K562 (cell line): ENCODE measurements at places on chromosomes 2 and 18.
A peak's percentile ranks its signal among the peaks of the same experiment; 100 is the strongest.

DNA sequence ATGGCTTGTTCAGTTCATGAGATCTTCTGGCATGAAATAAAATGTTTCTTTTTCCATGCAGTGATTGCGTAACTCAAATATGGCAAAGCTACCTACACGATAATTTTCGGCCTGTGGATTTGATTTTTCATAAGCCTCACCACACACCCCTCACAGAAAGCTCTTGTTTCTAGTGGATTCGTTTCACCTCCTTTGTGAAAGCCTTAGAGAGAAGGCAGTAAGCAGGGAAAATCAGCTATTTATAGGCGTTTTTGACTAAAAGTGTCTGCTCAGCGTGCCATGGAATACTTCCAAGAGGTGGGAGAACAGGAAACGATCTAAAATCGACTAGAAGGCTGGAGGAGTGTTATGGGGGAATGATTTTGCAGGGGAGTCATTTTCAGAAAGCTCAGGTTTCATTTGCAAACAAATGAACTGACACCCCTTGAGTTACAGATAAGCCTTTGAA is 417.9 kb downstream of the TGIF1 start:
- DNase-seq, result no peak

- no peak for DNase-seq
These were observed 210.3 kb downstream of the CYP26B1 start for GRCh38 chr2:71937396-71937795.

DNA sequence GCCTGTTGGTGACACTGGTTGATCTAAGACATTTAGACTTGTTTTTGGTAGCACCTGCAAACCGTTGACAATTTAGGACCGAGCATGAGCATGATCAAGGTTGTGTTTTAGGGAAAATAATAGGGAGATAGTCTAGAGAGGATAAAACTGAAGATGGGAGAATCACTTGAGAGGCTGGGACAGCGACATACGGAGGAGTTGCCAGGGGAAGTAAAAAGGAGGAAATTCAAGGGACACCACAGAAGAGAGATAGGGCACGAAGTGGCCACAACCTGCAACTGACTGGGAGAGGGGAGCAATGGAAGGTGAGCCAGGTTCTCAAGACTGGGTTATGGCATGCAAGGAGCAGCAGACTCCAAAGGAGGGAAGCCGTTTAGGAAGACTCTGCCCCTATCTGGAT is 1.4 kb upstream of the ATP8B1 start:
- DNase-seq, result no peak

- no peak for DNase-seq
These were observed 19.8 kb downstream of the SMIM21 start for GRCh38 chr18:75407468-75408437.

DNA sequence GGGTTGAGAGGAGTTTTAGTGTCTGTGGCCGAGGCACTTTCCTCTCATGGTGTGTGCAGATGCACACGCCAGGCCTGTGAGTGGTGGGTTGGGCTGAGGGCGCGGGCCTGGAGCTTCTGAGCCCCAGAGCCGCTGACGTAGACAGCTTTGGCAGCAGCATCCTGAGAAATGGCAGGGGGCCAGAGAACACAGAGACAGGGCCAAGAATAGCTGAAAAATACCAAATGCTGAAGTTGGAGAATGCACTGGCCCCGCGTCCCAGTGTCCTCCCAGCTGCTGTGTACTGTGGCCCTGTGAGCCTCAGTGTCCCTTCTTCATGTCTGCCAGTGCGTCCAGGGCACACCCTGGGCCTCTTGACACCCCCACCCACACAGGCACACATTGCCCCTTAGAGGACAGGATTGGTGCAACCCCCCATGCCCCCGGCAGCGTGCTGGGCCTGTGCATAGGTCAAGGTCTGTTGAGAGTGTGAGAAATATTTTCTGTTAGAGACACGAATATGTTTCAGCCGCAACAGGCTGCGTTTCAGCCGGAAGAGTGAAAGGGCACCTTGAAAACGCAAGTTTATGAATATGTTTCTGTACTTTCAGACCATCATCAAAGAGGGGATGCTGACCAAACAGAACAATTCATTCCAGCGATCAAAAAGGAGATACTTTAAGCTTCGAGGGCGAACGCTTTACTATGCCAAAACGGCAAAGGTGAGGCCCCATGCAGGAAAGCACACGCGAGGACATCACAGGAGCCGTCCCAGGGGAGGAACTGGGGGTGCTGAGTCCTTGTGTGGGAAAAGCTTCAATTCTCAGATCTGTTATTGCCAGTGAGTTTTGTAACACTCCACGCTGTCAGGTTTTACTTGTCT is 33.6 kb downstream of the DGKD start:
- DNase-seq, result no peak

DNA sequence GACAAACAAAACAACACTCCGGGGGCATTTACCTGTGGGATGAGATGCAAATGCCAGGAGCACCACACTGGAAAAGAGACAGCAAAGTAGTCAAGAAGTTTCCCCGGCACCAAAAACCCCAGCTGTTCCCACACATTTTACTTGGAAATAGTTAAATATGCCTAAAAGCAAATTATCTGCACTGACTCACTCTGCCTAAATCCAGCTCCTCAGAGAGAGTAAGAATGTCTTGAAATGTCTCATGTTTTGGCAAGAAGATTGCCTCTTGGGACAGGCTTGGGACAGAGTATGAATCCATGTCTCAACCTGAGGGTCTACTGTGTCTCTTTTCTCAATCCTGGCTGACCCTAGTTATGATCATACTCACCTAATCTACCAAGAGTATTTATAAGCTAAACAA is 87.5 kb upstream of the RIOK3 start:
- no peak for DNase-seq

DNA sequence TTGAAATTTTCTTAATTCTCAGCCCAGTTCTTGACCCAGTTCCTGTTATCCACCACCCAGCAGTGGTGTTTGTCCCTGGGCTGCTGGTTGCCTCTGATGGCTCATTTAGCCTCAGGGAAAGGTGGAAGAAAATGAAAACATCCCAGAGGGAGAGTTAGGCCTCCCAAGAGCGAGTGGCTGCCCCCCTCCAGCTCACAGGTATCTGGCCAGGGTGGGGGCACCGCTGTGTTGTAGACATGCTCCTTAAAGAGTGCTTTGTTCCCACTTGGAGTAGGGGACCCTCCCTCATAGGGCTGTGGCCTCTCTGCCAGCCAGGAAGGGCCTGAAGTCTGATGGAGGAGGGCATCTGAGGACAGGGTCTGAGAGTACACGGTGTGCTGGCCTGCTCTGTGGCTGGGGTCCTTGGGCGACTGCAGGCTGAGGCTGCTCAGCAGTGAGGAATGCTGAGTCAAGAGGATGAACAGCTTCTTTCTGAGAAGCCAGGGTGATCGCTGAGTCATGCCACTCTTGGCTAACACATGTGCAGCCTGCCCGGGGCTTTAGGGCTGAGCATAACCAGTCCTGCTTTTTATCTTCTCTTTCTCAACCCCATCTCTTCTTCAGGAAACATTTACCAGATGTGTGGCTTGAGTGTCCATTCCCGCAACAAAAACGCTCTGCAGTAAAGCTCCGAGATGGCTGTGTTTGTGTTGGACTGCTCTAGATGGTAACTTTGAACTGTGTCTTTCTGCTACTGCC is 72.3 kb downstream of the IL1R2 start:
- DNase-seq, result peak; percentile 87

DNA sequence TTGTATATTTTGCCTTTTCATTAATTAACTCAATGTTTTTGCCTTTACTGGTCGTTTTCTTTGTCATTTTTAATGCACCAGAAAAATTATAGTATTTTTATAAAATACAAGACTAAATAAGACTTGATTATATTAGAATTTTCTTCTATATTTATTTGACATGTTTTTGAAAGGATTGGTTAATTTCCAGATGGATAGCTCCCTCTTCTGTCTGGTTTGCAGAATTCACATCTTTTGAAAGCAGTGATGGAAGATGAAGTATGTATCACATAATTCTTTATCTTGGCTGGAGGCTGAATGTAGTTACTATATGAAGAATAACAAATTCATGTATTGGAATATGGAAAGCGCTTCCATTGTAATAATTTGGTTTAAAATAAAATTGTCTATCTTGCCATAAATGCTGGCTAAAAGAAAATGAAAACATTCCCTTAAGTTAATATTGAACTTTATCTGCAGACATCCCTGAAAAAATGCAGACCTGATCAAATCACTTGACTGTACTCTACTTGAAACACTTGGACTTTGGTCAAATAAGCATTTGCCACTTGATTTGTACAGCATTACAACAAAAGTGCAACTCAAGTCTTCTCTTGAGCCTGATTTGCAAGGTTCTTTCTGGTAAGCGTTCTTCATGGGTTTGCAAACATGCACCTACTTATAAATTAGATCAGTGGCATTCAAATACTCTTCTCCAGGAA is 86.3 kb upstream of the EFEMP1 start:
- peak; percentile 21 for DNase-seq

DNA sequence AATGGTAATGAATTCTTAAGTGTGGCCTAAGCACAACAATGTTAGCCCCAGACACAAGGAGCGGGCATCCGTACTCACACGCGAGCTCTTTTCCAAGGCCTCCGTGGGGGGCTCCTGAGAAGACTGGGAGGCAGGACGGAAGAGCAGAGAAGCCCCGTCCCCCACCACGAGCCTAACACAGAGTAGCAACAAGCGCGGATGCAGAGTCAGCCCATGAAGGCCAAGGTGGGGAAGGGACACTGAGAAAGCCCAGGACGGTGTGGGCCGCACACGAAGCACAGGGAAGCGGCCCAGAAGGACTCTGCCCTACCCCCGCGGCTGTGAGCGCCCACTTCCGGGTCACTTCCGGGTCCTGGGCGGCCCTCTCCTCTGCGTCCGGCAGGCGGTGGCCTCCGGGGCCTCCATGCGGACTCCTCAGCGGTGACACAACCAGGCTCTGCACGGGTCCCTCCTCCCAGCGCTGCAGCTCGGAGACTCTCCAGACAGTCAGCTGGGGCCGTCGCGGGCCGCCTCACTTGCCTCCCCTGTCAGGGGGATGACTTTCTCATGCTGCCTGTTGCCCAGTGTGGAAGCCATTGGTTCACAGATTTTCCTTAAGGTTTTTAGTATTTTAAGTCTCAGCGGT is 151.5 kb downstream of the MTCL1 start:
- no peak for DNase-seq

GRCh38 chr2:21676676-21677075 is 552.9 kb downstream of the TDRD15 start:
- DNase-seq, result no peak

DNA sequence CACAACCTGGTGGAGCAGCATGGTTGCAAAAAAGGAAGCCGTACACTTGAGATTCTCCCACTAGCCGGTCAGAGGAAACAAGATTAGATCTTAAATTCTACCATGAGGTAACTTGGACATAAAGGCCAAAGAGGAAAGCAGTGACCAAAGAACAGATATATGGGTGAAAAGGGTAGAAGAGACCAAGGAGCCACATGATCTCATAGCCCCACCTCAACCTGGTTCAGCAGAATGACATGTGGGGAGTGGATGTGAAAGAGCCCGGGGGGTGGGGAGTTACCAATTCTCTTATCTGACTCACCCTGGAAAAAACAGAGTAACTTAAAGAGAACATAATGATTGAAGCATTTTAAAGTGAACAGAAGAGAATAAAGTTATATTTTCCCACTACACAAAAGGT is 683.0 kb downstream of the DSC3 start:
- no peak for DNase-seq
